Cerebellum (tissue), 4 donors: ENCODE measurements at places on chromosomes 2 and 18. TPM values are rescaled to one million over a fixed set of nuclear protein-coding genes. Genes with fewer than 3 reads are reported as not detected.

The HOXD4 gene
- not detected for total RNA-seq

GRCh38 chr2:166246901-166247300 lies 119.1 kb upstream of the SCN1A start:
- DNase-seq, result no peak

DNA sequence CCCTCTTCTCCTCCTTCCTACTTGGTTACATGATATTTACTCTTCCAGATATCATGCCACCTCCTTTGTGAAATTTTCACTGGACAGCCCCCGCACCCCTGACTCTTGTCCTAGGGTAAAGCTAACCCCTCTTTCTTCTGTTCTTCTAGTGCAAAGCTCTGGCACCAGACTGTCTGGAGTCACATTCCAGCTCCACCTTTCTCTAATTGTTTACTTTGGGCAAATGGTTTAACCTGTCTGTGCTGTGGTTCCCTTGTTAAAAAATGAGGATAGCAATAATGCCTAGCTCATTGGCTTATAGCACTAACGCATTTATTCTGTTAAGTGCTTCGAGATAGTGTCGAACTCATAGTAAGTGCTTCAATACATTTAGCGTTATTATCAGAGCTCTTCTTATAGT lies 306.2 kb downstream of the ALK start:
- no peak for DNase-seq

GRCh38 chr2:127620866-127621265 lies 25.1 kb upstream of the GPR17 start:
- no peak for DNase-seq

GRCh38 chr2:68565858-68566257 lies 77.5 kb upstream of the PROKR1 start:
- no peak for DNase-seq

GRCh38 chr2:231094736-231095346 lies 30.0 kb downstream of the HTR2B start:
- DNase-seq, result no peak
